Stimulated activated CD4-positive, alpha-beta T cell treated with anti-CD3 and anti-CD28 coated beads, TNF-alpha, amount 100 ng/mL, for 1 hour (primary cell): ENCODE measurements at places on chromosomes 1 and 21.

DNA sequence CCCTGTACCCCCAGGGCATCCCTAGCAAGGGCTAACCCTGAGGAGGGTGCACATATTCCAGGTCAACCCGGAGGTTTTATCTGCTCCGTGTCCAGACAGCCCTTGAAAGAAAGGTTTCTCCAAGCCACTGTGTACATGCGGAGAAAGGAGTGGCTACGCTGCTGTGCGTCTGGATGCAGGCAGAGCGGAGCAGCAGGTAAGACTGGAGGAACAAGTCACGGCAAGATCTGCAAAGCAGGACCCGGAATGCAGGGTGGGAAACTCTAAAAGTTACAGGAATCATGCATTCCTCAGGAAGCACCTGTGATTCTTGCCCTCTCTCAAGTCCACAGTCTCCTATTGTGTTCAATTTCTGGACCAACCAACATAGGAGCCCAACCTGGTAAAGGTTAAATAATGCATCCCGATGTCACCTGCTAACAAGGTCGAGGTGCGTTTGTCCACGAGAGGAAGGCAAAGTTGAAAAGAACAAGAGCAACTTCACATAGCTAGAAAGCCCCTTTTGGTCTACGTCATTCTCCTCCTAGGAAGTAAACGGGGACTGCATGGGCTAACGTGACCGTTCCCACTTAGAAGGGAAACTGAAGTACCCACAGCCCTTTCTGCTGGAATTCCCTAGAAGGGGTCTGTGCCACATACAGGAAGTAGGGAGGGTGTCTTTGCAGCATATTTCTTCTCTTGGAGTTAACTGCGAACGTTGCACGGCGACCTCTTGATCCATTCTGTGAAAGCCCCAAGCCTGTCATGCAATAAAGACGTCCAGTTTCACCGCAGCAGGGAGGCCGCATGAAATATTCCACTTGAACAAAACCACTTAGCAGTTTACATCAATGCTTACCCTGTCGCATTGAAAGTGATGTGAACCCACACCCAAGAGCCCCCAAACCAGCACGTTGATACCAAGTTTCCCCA is 5.8 kb downstream of the TIAM1 start:
- no peak for DNase-seq

- DNase-seq: no peak
Observed at GRCh38 chr1:59163268-59164092, 133.4 kb upstream of the FGGY start.

- DNase-seq: no peak
Observed at GRCh38 chr1:226157761-226158316, 28.7 kb downstream of the ACBD3 start.

DNA sequence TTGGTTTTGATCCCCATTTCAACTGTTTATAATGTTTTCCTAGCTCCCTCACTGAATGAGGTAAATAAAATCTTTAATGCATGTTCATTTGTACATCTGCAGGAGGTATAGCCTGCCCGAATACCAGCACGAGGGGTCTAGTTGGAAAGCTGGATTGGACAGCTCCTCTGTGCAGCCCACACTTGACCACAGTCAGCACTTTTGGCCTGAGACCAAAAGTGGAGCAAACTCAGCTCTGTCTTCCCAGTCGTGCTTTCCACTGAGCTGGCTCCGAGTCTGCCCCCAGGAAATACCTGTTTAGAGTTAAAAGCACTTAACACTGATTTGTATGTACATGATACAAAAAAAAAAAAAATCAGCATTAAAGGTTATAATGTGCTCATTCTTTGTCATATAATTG is 224.4 kb downstream of the DSCAM start:
- no peak for DNase-seq

DNA sequence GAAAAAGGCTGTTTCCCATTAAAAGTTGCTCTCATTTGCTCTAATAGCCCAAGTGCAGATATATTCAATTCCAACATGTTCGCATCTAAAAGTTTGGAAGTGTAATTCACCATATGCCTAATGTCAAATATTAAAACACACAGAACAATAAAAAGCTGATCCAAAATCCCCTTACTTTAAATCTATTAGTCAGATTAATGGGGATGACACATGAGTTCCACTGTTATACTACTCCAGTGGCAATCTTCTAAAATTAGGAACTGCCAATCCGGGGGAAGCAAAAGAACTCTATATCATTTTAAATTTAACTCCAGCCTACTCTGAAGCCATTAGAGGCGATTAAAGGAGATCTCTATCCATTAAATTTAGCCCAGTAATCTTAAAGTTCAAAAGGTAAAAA is 317.1 kb downstream of the NTNG1 start:
- DNase-seq: no peak

GRCh38 chr1:58857680-58858673 is 74.1 kb upstream of the JUN start:
- DNase-seq: no peak

DNA sequence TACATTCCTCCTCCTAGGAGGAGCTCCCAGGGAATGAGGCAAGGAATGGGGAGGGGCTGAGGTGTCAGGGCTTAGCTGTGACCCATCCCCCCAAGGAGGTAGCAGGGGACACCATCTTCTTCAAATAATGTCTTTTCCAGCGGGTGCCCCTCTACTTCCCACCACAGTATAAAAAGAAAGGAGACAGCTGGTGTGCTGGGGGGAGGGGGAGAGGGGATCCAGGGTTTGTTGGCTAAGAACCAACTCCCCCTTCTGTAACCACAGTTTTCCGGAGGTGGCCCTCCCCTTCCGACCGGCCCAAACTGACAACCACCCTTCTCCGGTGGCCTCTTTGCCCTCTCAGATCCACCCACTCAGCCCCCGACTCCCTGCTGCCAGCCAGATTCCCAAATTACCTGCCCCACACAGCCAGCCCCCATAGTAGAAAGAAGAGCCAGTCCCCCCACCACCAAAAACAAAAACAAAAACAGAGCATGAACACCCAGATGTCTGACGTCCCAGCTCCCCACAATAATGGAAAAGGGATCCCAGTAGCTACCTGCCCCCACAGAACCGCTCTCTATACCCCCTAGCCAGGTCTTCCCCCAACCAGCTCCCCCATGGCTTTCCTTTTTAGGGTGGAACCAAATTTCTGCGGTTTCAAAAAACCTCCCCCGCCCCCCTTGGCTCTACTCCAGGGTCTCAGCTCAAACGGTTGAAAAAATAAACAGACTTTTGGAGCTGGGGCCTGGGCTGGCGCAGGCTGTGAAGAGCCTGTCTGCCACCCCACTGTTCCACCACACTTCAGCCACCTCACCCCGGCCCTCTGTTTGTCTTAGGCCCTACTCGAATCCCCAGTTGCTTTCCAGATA is 2.1 kb downstream of the ARHGEF2 start:
- peak; percentile 39 for DNase-seq

DNA sequence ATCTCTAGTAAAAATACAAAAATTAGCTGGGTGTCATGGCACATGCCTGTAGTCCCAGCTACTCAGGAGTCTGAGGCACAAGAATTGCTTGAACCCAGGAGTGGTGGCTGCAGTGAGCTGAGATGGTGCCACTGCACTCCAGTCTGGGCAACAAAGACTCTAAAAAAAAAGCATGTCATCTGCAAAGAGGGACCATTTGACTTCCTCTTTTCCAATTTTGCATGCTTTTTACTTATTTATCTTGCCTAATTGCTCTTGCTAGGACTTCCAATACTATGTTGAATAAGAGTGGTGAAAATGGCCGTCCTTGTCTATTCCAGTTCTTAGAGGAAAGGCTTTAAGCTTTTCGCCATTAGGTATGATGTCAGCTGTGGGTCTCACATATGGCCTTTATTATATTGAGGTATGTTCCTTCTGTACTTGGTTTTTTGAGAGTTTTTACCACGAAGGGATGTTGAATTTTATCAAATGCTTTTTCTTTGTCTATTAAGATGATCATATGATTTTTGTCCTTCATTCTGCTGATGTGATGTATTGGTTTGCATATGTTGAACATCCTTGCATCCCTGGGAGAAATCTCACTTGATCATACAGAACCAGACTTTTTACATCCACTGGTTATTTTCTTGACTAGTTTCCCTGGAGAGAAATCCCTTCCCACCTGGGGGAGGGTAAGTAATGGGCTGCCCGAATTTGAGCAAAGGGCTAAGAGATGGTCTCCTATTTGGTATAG is 17.0 kb upstream of the RAP1GAP start:
- DNase-seq: no peak

DNA sequence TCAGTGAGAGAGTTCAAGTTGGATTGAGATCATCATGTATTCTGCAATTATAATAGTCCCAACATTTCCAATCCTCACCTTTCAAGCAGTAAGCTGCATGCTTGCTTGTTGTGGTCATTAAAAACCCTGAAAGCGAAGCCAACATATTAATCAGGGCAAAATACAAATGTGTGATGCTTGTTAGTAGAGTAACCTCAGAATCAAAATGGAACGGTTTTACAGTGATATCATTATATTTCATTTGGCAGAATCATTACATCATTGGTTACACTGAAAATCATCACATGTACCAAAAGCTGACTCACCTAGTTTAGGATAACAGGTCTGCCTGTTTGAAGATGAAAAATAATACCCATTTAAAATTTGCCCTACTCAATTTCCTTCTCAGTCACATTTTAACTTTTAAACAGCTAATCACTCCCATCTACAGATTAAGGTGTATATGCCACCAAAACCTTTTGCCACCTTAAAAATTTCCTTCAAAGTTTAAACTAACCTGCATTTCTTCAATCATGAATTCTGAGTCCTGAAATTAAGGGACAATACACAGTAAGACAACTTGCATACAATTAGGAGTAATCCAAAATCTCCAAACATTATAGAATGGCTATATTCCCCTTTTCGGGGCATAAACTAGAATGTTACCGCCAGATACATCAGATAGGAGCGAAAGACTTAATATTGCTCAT is 3.5 kb downstream of the GAS5 start:
- DNase-seq: no peak

DNA sequence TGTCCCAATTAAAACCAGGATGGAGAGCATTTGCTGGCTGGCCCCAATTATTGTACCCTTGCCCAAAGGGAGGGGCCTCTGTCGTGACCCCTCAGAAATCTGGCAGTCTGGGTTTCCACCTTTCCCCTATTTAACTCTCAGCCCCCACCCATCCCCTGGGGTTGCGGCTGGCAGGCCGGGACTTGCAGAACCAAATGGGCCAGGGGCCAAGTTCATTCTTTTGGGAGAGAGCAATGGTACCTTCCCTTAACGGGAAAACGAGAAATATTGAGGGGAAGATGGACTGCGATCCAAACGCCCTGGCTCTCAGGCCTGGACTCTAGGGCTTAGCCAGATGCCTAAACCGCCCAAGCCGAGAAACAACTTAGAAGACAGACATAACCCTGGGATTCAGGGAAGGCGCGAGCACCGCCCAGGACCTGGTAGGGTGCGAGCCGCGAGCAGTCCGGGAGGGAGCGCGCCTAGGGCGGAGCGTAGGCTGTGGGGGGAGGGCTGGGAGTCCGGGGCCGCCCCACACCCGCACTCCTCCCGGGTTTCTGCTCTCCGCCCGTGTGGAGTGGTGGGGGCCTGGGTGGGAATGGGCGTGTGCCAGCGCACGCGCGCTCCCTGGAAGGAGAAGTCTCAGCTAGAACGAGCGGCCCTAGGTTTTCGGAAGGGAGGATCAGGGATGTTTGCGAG is at the start of gene SLC27A3:
Gene SLC27A3 (plus strand): TSS at position 628 of the 678 bp plus-strand sequence. CDS start 91 bp downstream, outside the sequence.
- no peak for DNase-seq

DNA sequence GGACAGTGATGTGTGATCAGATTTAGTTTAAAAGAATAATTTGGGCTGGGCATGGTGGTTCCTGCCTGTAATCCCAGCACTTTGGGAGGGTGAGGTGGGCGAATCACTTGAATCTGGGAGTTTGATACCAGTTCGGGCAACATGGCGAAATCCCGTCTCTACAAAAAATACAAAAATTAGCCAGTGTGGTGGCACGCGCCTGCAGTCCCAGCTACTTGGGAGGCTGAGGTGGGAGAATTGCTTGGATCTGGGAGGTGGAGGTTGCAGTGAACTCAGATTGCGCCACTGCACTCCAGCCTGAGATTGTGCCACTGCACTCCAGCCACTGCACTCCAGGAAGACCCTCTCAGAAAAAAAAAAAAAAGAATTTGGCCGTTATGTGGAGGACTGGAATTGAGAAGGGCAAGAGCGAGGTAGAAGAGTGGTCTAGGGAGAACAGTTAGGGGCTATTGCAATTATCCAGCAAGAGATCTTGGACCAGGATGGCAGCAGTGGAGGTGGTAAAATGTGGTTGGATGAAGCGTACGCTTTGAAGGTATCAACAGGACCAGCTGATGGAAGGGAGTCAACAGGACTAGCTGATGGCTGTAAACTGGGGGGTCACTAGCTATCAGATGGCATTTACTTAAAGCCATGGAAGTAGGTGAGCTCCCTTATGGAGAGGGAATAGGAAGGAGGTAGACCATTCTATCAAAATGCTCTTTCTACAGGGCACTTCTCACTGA is 9.6 kb downstream of the BTBD19 start:
- no peak for DNase-seq

DNA sequence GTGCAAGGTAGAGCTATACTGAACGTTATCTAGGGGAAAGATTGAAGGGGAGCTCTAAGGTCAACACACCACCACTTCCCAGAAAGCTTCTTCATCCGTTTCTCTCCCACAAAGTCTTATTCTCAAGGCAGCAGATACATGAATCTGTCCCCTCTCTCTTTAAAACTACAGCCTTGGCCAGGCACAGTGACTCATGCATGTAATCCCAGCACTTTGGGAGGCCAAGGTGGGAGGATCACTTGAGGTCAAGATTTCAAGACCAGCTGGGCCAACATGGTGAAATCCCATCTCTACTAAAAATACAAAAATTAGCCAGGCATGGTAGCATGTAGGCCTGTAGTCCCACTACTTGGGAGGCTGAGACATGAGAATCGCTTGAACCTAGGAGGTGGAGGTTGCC is 8.1 kb downstream of the CYP4X1 start:
- no peak for DNase-seq

GRCh38 chr1:224615861-224616755 is at the start of gene CNIH3:
CNIH3 (plus strand) TSS chr1:224616317; CDS start chr1:224617175, 858 bp downstream.
- DNase-seq: no peak

GRCh38 chr1:245019910-245020486 is 134.8 kb upstream of the KIF26B start:
- no peak for DNase-seq

DNA sequence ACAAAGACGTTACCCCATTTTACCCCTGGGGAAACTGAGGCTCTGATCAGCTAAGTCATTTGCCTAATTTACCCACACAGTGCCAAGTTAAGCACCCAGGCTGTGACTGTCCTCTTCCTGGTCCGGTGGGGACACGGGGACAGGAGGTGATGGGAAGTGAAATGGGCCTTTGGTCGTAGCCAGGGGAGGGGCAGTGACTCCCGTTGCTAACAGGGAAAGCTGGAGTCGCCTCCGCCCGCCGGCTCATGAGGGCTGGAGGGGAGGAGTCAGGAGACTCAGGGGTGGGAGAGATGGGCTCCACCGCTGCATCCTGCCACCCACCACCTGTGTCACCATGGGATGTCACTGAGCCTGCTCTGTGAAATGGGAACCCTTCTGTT is 139.3 kb downstream of the PGBD5 start:
- no peak for DNase-seq

DNA sequence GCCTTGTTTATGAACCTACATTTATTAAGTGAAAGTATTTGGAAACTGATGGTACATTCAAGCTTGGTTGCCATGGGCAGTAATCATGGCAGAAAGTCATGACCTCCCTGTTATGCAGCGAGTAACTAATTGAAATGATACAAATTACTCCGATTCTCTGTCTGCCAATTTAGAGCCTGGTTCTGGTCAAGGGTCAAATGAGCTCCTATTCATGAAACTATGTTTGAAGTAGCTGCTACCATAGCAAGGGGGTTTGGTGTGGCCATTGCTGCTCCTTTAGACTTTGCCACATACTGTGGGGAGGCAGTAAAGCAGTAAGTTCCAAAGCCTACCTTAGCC is 187.2 kb upstream of the FOXD3 start:
- DNase-seq: no peak

- no peak for DNase-seq
Observed at GRCh38 chr1:85328713-85329397, 52.4 kb upstream of the BCL10 start.
